Right cardiac atrium (tissue), 5 donors: ENCODE measurements at places on chromosomes 7 and 10.

- no peak for DNase-seq
Observed at GRCh38 chr10:113808168-113808567, 45.7 kb downstream of the DCLRE1A start.

- DNase-seq = no peak
Observed at GRCh38 chr10:42177077-42177792, 461.1 kb downstream of the ZNF33B start.

- DNase-seq = no peak
Observed at GRCh38 chr10:106360870-106361269, 803.6 kb downstream of the SORCS1 start.

- no peak for DNase-seq
Observed at GRCh38 chr10:30647089-30647488, 17.5 kb upstream of the LYZL2 start.

DNA sequence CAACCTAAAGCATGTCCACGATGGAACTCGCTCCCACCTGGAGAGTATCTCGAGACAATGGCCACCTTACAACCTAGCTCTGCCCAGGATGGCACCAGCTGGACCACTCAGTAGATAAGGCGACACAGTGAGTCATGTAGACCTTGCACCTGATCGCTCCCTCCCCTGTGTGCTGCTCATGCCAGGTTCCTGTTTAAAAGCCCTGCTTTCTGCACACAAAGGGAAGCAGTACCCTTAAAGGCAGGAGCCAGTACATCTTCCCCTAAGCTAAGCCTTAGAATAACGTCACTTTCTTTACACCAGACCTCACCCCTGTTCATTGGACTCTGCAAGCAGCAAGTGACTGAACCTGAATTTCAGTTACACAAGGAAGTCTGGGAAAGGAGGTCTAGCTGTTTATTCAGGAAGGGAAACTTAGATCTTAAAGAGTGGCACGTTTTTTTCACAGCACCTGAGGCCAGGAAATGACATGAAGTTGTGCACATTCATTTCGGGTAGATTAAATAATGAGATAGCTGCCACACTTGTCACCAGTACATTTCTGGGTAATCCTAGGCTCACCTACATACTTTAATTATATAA, 117.9 kb downstream of the MTPAP start:
- DNase-seq = no peak

DNA sequence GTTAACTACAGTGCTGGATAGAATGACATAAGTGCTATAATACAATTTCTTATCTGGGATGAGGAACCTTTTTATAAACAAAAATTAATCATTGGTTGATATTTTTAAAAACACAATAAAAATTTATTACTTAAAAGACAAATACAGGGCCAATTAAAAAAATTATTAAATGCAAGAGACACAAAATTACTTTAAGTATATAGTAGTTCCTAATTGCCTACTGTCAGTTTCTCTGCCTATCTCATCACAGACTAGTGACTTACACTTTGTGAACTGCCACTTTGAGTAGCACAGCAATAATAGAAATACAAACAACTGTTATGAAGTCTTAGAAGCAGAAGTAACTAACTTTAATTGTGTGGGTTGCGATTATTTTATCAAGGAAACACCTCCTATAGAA, 8.4 kb downstream of the TES start:
- no peak for DNase-seq
